ENCODE measurements at places on chromosomes 1 and 21.

- DNase-seq, result no peak
Measured at GRCh38 chr1:189434461-189434860, 1043.2 kb downstream of the BRINP3 start.

DNA sequence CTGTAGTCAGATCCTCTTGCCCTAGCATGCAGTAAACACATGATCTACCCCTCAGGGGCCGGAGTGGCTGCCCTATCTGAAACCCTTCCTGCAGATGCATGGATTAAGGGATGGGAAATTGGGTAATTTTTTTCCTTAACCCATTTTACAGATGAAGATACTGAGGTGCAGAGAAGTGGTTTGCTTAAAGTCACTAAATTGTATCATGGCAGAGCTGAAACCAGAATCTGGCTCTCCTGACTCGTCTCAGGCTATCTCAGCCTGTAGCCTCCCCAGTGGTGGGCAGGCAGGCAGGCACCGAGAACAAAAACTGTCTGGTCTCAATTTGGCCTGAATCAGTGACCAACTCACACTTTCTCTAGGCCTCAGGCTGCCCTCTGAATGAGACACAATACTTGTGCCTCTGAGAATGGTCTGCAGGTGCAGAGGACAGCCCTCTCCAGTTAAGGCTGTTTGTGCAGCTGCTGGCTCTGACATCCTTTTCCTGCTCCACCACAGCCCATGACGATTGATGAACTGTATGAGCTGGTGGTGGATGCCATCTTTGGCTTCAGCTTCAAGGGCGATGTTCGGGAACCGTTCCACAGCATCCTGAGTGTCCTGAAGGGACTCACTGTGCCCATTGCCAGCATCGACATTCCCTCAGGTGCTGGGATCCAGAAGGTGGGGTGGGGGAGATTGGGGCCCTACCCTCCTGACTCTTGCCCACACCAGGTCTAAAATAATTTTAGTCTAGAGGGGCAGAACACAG is 1.5 kb downstream of the NAXE start:
- DNase-seq, result no peak

- no peak for DNase-seq
Measured at GRCh38 chr1:210089855-210090254, 142.7 kb upstream of the SERTAD4 start.

DNA sequence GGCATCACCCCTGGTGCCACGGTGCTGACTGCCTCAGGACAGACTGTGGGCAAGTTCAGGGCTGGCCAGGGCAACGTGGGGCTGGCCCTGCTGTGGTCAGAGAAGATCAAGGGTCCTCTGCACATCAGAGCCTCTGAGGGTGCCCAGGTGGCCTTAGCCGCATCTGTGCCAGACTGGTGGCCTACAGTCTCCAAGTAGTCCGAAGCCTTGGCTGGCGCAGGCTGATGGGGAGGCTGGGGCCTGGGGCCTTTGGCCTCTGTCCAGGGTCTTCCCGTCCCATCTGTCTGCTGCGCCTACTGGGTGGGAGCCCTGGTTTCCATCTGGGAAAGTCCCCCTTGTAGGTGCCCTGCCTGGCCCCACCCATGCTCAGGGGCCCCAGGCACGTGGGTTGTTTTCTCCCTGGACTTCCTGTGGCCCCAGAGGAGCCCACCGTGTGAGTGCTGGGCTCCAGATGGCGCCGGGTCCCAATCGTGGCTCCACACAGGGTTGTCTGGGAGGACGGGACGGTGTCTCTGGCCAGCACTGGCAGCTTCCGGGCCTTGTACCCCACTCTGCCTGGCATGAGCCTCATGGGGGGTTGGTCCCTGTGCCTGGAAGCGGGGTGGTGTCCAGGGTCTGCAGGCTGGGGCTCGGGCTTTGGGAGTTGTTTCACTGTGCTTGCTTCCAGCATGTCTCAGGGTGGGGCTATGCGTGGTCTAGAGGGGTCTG is 9.9 kb downstream of the IBA57 start:
- no peak for DNase-seq

DNA sequence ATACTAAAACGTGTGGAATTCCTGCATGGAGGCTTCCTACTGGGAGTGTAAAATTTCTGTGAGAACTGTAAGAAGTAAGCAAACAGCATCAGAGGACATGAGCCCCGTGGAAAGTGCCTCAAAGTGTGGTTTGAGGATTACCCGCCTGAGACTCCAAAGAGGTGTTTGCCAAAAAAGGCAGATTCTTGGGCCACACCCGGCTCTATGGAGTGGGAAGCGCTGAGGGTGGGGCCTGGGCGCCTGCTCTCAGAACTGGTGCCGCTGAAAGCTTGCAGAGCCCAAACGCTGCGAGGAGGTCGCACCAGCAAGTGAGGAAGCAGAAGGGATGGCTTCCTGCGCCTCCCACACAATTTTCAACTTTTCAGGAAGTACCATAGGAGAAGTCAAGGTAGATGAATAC is 43.0 kb upstream of the PSEN2 start:
- peak; percentile 96 for DNase-seq

GRCh38 chr1:41689558-41689981 is 205.1 kb upstream of the EDN2 start:
- DNase-seq, result no peak

- DNase-seq, result no peak
Measured at GRCh38 chr1:208113011-208113410, 131.2 kb downstream of the PLXNA2 start.

- no peak for DNase-seq
Measured at GRCh38 chr1:114428083-114428754, 82.8 kb downstream of the TRIM33 start.

- no peak for DNase-seq
Measured at GRCh38 chr1:111842411-111842810, 86.7 kb downstream of the DDX20 start.

- no peak for DNase-seq
Measured at GRCh38 chr1:105686874-105687690, 1369.4 kb upstream of the PRMT6 start.

GRCh38 chr21:36799869-36800268 is 101.0 kb downstream of the SIM2 start:
- peak; percentile 46 for DNase-seq

DNA sequence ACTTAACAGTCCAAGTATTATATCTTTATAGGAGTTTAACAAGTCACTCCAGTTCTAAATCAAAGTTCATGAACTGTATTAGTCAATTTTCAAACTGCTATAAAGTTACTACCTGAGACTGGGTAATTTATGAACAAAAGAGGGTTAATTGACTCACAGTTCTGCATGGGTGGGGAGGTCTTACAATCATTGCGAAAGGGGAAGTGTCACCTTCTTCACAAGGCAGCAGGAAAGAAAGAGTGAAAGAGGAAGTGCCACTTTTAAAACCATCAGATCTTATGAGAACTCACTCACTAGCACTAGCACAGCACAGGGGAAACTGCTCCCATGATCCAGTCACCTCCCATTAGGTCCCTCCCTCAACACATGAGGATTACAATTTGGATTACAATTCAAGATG is 70.0 kb downstream of the CLCA4 start:
- no peak for DNase-seq

DNA sequence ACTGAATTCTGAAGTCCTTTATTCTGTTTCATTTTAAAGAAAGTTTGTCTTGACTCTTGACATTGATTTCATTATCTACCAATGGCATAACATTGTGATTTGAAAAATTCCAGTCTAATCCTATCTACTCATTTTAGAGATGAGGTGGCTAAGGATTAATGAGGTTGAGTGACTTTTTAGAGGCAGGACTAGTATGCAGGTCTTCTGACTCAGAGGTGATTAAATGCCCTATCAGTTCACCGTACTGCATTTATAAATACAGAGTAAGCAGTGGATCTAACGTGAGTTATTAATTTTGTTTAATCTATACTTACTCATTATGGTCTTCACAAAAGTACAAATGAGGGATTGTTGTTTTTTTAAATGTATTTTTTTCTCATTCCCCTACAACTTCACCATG is 277.6 kb downstream of the PTBP2 start:
- DNase-seq, result no peak

GRCh38 chr1:210726621-210727020 is 397.9 kb downstream of the HHAT start:
- no peak for DNase-seq

- no peak for DNase-seq
Measured at GRCh38 chr21:41490330-41490729, 17.6 kb downstream of the TMPRSS2 start.

- DNase-seq, result peak; percentile 17
Measured at GRCh38 chr1:93669369-93669768, 12.3 kb downstream of the BCAR3 start.

DNA sequence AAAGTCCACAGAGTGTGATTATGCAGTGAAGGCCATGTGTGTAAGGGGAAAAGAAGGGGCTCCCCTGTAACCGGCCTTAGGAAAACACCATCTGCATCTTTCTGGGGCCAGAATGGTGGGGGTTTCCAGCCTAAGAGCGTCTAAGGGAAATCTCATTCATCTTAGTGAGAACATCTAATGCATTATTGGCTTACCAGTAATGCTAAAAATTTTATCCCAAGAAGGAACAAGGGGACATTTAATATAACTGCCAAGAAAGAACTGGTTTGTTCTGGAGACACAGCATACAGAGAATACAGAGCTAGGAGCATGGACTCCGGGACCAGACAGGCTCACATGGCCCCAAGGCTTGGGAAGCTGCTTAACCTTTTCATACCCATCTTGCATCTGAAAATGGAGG is 58.3 kb upstream of the DSCAM start:
- no peak for DNase-seq

- no peak for DNase-seq
Measured at GRCh38 chr1:228156941-228157728, 7.4 kb downstream of the GJC2 start.

GRCh38 chr1:15035236-15035635 is 118.3 kb upstream of the TMEM51 start:
- no peak for DNase-seq

DNA sequence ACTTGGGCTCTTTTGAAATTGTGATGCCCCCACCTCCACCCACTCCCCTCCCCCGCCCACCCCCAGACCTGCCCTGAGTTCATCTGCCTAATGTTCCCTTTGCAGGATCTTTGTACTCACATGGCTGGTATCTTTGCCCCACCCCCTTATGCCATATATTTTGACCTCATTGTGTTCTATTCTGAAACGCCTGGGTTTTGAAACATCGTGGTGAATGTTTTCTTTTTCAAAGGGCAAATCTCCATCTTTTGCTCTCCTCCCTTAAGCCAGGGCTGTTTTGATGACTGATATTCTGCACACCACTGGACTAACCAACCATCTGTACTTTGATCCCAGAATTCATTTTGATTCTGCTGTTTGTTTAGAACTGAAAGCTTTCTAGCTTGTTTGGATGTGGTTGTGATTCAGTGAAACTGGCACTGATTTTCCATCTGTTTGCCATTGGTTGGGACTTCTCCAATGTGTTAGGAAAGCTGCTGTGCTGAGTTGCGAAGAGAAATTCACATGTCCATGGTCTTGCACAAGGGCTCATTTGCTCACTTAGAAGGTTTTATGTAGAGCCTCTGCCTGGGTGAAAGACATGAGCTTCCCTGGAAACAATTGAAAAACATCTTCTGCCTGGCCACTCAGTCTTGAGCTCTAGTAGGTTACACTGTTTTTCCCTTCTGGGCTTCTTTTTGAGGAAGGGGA is 16.5 kb downstream of the SMAP2 start:
- peak; percentile 71 for DNase-seq

DNA sequence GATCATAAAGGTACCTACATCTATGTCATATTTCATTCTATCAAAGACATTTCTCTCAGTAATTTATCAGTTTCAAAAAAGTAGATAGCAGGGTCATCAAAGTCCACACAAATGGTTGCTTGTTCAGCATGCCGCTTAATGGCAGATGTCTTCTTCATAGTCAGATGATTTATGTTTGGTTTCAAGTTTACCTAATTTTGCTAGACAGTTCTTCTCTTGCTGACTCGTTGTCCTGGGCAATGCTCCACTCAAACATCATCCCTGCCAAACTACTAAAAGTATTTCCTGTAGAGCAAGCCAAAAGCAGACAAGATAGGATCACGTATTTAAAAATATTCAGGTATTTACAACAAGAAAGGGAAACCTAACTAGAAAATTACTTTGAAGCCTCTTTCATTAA is 13.6 kb downstream of the NUP210L start:
- DNase-seq, result peak; percentile 15

GRCh38 chr1:218363141-218363540 is 18.0 kb downstream of the TGFB2 start:
- DNase-seq, result no peak

GRCh38 chr1:36656271-36656670 is 173.6 kb upstream of the CSF3R start:
- DNase-seq, result no peak

GRCh38 chr1:115669002-115669673 is 27.4 kb downstream of the VANGL1 start:
- DNase-seq, result no peak

GRCh38 chr21:44840771-44841170 is 22.9 kb upstream of the SUMO3 start:
- DNase-seq, result no peak

DNA sequence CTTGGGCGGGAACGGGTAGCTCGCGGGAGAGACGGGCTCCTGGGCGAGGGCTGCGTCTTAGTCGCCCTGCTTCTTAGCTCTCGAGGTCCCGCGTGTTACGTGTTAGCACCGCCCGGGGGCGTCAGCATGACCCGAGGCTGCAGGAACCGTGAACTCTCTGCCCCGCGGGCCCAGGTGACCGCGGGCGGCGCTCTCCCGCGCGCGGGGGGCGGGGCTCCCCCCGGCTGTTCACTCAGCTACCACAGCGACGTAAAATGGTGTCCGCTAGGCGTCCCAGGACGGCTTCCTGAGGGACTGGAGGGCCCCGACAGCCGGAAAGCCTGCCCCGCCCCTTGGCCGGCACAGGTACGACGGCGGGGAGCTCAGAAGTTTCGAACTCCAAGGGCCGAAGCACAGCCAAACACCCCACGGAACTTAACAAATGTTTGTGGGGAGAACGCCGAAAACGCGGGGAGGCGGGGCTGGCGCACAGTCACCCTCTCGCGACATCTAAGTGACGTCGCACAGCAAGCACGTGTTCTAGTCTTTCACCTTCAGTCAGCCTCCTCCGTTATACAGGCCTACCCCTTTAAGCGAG is 780 bp upstream of the RBM15 start:
- no peak for DNase-seq

- DNase-seq, result no peak
Measured at GRCh38 chr1:87091425-87091824, 177.0 kb downstream of the HS2ST1 start.

- DNase-seq, result no peak
Measured at GRCh38 chr1:49229555-49229954, 452.9 kb upstream of the BEND5 start.

Data from lower leg skin (tissue), 4 donors.